ENCODE measurements at places on chromosomes 7 and 10. TPM values are rescaled to one million over a fixed set of nuclear protein-coding genes. Genes with fewer than 3 reads are reported as not detected.

The ENTPD1 gene
- total RNA-seq, result 24.0 TPM

The GRB10 gene
- total RNA-seq, result 99.7 TPM

The RAB19 gene
- 0.46 TPM for total RNA-seq

The GALNT17 gene
- total RNA-seq, result not detected

The CALML5 gene
- total RNA-seq, result not detected

The SLC29A4 gene
- total RNA-seq, result 2.6 TPM

The C10orf67 gene
- under 0.01 TPM for total RNA-seq

The UPF2 gene
- 20.2 TPM for total RNA-seq

The DKK1 gene
- total RNA-seq, result 206 TPM

All from epithelial cell of umbilical artery (primary cell).